ENCODE measurements at places on chromosomes 12 and 14.

- no peak for DNase-seq
Observed at GRCh38 chr14:55976655-55977054, 141.6 kb upstream of the PELI2 start.

- peak; percentile 40 for DNase-seq
Observed at GRCh38 chr12:15883536-15883935, 1.3 kb downstream of the STRAP start.

DNA sequence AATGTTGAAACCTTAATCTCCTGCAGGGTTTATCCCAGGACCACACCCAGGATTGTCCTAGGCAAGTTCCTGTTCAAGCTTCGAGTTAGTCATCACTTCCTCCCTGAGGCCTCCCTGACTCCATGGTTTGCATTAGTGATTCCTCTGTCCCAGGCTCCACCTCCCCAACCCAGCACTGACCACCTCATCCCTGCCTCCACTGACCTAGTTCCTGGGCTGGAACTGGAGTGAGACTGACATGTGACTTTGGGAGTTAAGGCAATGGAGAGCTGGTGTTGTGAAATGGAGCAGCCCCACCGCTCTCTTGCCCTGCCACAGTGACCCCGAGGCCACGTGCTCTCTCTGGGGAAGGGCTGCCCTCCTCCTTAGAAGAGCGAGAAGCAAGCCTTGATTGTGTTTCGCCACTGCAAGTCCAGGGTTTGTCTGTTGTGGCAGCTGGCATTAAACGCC is 15.8 kb upstream of the DTX1 start:
- peak; percentile 48 for DNase-seq

- DNase-seq, result no peak
Observed at GRCh38 chr12:32917094-32917611, 20.6 kb upstream of the PKP2 start.

GRCh38 chr12:70837026-70837425 is 83.5 kb downstream of the PTPRR start:
- no peak for DNase-seq

- no peak for DNase-seq
Observed at GRCh38 chr14:100086361-100086760, 21.1 kb downstream of the EVL start.

GRCh38 chr12:75890660-75891059 is 140.9 kb downstream of the PHLDA1 start:
- no peak for DNase-seq

DNA sequence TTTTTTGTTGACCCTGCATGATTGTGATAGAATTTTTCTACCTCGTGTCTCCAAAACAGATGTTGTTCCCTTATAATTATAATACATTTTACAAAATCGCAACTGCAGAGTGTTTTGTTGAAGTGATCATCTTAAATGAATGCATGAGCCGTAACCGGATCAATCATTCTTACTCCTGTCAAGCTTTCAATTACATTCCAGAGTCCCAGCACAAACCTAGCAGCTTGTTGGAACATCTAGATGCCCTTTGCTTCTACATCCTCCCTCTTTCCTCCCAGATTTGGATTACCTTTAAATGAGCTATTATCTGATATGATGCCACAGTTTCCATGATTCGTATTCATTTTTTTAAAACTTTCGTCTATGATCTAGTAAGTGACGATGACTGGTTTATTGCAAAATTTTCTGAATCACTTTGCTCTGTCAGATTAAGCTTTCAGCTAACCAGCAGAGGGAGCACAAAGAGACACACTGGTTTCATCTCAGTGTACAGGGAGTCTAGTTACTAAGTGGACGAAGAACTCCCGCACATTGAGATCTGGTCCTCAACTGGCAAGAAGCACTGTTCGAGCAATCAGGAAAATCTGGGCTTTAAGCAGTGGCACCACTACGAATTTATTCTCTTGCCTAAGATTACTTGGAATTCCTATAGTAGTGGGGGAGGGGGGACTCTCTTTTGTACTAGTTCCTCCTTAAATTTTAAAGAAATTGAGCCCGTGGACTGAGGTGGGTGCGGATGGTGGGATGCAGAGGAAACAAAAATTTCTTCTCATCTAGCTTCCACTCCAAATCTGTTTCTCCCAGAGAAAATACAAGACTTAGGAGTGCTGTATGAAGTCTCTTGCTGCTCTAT is 40.9 kb downstream of the TSHR start:
- peak; percentile 93 for DNase-seq

GRCh38 chr12:130588696-130589539 is 127.2 kb downstream of the RIMBP2 start:
- no peak for DNase-seq

GRCh38 chr14:89491711-89492381 is 74.8 kb upstream of the FOXN3 start:
- peak; percentile 65 for DNase-seq

GRCh38 chr12:75227132-75227531 is 17.5 kb upstream of the KCNC2 start:
- no peak for DNase-seq

GRCh38 chr12:19546027-19546426 is 106.7 kb downstream of the AEBP2 start:
- DNase-seq, result peak; percentile 42

GRCh38 chr12:53102883-53103807 is at the start of gene SOAT2:
Gene SOAT2 (plus strand): TSS chr12:53103486. CDS start chr12:53103578, 92 bp downstream.
- no peak for DNase-seq

DNA sequence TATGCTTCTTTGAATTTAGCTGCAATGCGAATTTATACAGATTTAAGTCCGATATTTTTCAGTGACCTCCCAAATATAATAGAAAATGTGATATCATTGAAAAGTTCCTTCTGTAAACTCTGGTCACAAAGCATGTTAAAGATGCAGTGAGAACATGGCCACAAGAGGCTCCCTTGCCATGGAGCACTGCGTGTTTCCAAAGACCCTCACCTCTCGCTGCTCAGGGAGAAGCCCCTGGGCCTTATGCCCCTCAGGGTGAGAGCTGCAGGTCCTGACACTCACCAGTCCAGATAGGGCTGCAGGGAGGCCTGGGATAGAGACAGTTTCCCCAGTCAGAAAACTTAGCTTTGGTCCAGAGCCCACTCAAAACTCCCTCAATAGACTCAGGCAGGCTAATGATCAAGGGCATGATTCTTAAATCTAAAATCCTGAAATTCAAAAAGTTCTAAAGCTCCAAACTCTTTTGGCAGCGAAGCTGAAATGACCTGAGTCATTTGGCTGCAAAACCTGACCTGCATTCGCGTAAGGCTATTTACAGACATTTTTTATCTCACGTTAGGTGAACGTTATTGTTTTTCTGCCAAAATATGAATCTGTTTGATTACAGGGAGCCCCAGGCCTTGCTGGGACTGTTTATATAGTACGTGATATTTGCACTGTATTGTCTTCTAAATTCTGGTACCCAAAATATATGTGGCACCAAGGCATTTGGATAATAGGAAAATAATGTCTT is 67.8 kb downstream of the CAPZA3 start:
- DNase-seq, result no peak

- DNase-seq, result no peak
Observed at GRCh38 chr14:79660053-79660939, 551.0 kb downstream of the DIO2 start.

DNA sequence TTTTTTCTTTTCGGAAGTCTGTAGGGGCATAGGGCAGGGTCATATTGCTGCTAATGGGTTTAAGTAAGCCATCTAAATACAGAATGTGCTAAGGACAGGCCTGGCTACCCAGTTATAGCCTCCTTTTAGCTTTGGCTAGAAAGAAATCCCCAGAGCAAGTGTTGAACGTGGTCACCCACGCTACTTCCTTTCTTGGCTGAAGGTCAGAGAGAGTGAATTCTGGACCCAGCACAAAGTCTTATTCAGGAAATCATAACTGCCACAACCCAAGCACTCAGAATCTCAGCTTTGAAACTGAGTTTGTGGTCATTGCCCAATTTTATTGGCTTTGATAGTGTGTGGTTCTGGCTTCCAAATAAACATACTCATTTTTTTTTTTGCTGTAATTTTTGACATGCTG is 542.1 kb upstream of the ATP2B1 start:
- DNase-seq, result no peak

GRCh38 chr12:75183967-75184366 is 25.7 kb downstream of the KCNC2 start:
- no peak for DNase-seq

DNA sequence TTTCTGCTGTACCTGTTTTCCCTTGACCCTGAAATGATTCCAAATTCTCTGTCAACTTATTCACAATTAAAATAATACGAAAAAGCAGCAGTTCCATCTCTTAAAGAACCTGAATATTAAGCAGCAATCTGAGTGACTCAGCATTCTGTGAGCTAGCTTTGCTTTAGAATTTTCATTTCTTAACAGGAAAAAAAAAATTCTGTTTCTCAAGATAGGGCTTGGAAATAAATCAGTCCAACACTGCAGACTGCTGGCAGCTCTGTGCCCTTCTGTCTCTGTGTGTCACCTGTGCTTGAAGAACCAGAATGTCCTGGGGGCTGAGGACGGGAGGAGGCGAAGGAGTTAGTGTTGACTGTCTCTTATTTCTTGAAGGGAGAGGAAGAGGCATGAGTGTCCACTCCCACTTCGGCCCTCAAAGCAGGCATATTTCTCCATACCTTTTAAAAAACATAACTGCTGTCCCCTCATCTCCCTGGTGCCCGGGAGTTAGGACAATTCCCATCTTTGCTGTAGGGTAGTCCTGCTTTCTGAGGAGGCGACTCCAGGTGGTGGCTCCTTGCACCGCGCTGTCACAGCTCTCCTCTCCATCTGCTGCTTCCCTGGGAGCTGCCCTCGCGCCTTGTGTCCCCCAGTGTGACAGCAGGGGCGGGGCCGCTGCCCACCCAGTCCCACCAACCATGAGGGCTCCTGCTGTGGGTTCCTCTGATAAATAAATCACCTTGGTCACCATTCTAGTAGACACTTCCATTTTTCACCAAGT is 203.1 kb downstream of the CALM1 start:
- DNase-seq, result peak; percentile 59

DNA sequence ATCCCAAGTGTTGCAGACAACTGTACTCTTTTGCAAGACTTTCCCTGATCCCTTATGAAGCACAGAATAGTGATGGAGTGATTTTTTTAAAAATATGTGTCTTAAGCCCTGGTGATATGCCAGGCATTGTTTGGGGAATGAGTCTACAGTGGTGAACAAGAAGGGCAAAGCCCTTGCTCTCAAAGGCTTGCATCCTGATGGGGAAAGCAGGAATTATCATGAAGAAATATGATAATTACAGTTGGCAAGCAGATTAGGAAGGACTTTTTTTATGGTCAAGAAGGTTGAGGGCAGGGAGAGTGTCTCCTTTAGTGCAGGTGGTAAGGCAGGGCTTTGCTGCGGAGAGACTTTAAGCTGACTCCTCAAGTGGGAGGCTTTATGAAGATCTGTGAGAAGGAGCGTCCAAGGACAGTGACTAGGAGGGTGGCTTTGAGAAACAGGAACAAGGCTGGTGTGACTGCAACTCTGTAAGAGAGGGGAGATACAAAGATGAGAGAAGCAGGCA is 100.2 kb downstream of the SYNE2 start:
- DNase-seq, result peak; percentile 83

- DNase-seq, result no peak
Observed at GRCh38 chr14:90968025-90968424, 92.4 kb downstream of the RPS6KA5 start.

- DNase-seq, result no peak
Observed at GRCh38 chr12:122028165-122028904, 6.7 kb downstream of the BCL7A start.

- DNase-seq, result no peak
Observed at GRCh38 chr14:20706657-20707355, 18.2 kb downstream of the ANG start.

DNA sequence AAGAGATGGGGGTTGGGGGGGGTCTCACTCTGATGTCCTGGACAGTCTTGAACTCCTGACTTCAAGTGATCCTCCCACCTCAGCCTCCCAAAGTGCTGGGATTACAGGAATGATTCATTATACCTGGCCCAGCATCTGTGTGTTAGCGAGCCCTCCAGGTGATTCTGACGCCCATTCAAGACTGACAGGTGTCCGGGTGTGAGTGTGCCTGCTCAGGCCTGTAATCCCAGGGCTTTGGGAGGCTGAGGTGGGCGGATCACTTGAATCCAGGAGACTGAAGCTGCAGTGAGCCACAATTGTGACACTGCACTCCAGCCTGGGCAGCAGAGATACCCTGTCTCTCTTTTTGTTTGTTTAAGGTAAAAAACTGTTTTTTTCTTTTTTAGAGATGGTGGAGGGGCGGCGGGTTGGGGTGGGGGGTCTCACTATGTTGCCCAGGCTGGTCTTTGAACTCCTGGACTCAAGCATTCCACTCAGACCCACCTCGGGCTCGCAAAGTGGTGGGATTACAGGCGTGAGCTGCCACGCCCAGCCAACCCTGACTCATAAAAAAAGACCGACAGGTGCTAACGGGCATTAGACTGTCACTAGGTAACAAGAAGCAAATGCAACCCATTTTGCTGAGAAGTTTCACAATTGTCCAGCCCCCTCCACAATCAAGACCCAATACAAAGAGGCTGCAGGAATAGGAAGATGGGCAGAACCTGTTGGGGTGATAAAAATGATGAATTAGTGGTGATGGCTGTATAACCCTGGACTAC is 4.7 kb downstream of the VSIG10 start:
- no peak for DNase-seq

DNA sequence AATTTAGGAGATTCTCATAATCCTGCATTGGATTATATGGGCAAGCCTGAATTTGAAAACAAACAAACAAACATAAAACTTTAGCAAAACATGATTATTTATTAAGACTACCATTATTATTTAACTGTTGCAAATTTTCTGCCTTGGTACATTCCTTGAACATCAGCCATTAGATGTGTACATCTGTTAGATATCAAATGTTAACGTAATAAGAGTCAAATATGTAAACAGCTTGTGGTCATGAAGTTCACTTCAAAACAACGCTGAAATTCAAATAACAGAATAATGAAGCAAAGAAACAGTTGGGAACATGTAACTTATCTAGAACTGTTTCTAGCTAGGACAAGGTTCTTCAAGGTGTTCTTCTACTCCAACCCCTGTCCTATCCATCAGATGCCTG is 14.3 kb upstream of the TMX1 start:
- peak; percentile 55 for DNase-seq

GRCh38 chr14:34649344-34649743 is 19.4 kb upstream of the SNX6 start:
- DNase-seq, result peak; percentile 84
